NCI-H2029 treated with DMSO at 0.1 percent for 48 hours (cell line): ENCODE measurements at places on chromosomes 6 and 20.

GRCh38 chr6:132060591-132060990, 109.4 kb upstream of the CCN2 start:
- DNase-seq, result no peak

DNA sequence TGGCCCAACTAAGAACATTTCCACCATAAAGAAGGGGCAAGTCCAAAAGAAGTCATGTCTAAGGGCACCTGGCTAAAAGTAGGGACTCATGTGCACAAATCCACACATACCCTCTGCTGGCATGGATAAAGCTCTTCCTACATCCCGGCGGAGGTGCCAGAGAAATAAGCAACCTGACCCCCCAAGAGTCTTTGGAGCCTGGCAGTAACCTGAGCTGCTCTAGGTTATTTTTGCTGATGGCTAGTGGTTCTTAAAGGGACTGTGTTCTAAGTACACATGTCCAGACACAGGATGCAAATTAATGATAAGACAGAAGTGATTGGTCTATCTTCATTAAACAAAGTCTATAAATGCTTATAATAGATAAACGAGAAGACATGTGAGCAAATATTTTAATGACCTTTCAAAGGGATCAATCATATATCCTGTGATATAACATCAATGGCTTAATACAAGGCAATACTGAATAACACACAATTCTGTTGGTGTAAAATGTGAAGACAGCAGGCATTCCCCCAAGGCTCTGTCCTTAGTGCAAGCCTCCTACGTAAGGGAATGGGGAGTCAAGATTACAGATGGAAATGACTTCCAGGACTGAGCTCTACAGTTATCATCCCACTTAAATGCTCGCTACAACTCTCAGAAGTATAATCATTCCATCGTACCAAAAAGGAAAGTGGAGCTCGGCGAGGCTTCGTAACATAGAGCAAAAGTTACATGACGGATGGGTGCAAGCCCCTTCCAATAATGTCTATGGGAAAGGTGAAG, 52.5 kb downstream of the HIVEP2 start:
- no peak for DNase-seq

DNA sequence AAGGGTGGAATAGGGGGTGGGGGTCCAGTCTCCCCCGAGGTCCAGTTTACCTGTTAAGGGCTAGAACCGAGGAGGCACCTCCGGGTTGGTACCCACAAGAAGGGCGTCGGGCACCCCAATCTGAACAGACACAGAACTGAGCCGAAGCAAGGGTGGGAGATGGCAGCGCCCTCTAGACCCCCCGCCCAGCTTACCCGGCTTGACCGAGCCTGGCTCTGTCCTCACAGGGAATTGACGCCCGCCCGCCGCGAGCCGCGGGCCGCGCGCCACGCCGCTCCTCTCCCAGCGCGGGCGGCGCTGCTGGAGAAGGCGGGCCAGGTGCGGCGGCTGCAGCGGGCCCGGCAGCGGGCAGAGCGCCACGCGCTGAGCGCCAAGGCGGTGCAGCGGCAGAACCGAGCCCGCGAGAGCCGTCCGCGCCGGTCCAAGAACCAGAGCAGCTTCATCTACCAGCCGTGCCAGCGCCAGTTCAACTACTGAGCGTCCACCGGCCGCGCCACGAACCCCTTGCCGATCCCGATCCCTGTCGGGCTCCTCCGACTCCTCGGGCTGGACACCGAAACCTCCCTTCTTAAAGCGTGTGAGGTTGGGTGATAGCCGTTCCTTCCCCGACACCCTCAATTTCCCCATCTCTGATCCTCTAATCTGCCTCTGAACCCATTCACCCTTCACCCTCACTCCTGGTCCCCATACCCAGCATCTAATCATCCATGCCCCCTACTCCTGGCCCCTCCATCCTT, 5.9 kb downstream of the TP53INP2 start:
- DNase-seq, result peak; percentile 36

- DNase-seq, result no peak
Observed at GRCh38 chr20:24388828-24389380, 80.5 kb upstream of the SYNDIG1 start.

DNA sequence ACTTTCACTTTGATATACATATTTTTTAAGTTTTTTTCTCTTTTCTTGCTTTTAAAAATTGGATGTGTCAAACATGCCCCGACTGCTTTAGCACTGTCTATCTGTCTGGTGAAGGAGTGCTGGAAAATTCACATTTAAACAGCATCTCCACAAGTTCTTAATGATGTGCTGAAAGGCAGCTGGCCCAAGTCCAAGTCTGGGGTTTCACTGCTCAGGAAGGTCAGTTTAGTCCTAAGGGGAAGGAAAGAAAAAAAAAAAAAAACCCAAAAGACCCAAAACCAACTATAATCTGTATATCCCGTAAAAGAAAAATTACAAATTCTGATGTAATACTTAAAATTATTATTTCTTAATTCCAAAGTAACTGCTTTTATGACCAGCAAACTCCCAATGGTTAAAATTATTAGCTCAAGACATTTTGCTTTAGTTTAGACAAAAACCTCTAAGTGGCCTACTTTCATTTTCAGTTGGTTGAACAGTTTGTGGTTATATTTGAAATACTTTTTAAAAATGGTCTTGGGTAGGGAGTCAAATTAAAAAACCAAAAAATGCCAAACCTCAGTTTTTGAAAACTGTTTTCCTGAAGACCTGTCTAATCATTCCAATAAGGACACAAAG, 79.5 kb upstream of the PREP start:
- no peak for DNase-seq

DNA sequence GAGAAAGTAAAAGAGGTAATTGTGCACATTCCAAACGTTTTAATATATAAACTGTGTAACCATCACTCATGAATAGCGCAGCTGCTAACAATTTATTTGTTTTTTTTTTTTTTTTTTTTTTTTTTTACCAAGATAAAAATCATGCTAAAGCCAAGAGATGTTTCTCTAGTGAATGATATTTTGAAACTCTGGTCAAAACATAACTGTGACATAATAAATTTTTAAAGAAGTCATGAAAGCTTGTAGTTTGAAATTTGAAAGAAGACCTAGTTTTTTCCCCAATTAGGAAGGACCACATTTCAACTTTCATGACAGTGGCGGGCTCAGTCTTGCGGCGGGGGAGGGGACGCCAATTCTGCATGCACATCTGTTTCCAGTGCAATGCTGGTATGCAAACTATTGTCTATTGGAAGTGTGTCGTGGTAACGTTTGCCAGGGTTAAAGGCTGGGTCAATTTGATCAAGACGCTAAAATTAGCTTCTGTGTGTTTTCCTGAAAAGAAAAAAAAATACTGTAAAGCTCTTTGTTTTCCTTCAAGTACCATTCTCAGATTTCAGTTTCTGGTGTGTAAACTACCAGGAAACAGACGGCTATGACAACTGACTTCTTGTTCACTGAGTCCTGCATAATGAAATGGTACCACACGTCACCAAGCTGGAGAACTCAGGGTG, 211.9 kb downstream of the FOXC1 start:
- peak; percentile 93 for DNase-seq

- DNase-seq, result no peak
Observed at GRCh38 chr20:34010405-34010931, 16.8 kb downstream of the RALY start.

DNA sequence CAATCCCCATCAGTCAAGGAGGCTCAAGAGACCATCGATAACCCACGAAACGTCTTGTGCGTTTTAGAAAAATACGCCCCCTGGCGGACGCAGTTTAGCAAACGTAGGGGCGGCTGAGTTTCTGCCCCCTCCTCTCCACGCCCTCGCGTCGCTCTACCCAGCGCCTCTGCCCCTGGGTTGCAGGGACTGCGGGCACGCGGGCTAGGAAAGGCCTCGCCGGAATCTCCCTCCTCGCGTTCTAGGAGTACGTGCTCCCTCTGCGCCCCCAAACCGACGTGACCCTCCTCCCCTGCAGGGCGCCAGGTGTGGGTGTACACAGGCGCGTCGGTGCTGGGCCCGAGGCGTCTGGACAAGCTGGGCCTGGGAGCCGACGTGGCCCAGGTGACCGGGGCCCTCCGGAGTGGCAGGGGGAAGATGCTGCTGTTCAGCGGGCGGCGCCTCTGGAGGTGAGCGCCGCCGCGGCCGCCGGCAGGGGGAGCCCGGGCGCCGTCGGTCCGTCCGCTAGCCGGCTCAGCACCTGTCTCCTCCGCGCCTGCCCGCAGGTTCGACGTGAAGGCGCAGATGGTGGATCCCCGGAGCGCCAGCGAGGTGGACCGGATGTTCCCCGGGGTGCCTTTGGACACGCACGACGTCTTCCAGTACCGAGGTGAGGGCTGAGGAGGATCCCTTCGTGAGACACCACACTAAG, 5.3 kb downstream of the MMP9 start:
- peak; percentile 51 for DNase-seq

GRCh38 chr20:63545814-63546213, 1.7 kb downstream of the SRMS start:
- no peak for DNase-seq

DNA sequence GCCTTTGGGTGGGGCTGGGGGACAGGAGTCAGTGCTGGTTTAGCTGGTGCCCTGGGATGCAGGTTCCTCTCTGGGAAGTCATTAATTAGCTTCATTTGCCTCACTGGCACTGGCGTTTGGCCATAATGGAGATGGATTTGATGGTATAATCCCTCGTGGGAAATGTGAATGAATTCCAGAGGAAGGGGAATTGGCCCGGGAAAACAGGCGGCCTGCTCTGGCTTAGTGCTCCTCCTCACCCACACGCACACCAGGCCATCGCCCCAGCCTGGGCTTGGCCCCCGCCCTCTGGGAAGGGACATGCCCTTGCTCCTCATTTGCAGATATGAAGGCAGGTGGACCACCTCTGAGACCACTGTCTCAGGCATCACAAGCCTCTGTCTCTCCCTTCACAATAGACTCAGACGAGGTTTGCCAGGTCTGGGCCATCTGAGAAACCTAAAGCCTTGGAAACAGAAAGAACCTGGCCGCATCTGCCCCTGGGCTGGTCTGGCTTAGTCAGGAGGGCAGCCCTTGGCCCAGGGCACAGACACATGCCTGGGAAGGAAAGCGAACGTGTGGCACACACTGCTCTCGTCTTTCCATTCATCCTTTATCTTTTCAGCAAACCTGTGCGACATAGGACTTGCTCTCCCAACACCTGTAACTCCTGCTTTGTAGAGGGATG, 199.2 kb upstream of the CDH4 start:
- DNase-seq, result no peak

DNA sequence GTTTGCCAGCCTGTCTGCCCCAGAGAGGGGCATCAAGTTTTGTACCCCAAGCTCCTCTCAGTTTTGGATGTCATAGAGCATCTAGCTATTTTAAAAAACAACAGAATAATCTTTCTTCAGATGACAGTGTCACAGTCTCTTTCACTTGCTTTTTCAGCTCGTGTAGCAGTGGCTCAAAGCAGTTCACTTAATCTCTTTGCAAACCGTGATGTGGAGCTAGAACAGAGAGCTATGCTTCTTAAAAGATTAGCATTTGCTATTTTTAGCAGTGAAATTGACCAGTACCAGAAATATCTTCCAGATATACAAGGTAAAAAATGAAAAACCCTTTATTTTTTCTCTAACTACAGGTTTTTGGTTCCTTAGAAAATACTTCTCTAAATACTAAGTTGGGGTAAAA, 37.3 kb downstream of the PGM3 start:
- no peak for DNase-seq

DNA sequence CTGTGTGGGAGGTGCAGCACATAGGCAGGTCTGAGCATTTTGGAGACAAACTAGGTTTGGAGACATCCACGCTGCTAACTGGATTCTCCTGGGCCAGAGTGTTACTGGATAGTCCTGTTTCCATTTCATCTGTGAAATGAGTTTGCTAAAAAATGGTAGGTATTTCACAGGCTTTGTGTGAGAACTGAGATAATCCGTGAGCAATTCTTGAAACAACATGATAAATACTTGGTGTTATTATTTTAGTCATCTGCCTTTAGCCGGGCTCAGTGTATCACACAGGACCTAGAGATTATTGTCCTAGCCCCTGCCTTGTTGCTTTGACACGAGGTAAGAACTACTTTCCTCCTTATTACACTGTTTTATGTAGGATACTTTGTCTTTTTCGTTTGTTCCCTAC, 63.0 kb downstream of the PRR18 start:
- no peak for DNase-seq

GRCh38 chr6:170297576-170298330, 6.9 kb upstream of the DLL1 start:
- no peak for DNase-seq

- DNase-seq, result no peak
Observed at GRCh38 chr20:17418737-17419136, 112.4 kb downstream of the BFSP1 start.

- DNase-seq, result no peak
Observed at GRCh38 chr6:106959985-106960384, 14.5 kb downstream of the CD24 start.

- DNase-seq, result no peak
Observed at GRCh38 chr20:42901689-42902440, 287.8 kb downstream of the PTPRT start.

GRCh38 chr6:6025736-6026135, 19.0 kb upstream of the NRN1 start:
- DNase-seq, result no peak

GRCh38 chr6:110534731-110535492, 58.5 kb upstream of the SLC22A16 start:
- DNase-seq, result no peak

DNA sequence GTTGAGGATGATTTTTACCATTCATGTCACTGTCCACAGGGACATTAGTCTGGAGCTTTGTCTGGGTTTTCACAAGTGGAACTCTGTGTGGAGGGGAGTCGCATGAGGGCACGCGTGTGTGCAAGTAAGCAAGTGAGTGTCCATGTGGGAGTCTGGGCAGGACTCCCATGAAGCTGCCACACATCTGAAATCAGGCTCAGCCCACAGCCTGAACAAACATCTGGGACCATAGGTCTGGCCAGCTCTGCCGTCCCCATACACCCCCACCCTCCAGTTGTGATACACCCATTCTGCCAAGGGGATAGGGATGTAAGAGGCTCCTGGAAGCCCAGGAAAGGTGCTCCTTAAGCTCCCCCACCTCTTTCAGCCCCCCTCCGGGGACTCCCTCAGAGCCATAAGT, 17.1 kb upstream of the FOXP4 start:
- no peak for DNase-seq

- peak; percentile 3 for DNase-seq
Observed at GRCh38 chr20:4335722-4336121, 320.4 kb upstream of the RNF24 start.

- DNase-seq, result no peak
Observed at GRCh38 chr6:129393654-129394053, 316.3 kb downstream of the ARHGAP18 start.

DNA sequence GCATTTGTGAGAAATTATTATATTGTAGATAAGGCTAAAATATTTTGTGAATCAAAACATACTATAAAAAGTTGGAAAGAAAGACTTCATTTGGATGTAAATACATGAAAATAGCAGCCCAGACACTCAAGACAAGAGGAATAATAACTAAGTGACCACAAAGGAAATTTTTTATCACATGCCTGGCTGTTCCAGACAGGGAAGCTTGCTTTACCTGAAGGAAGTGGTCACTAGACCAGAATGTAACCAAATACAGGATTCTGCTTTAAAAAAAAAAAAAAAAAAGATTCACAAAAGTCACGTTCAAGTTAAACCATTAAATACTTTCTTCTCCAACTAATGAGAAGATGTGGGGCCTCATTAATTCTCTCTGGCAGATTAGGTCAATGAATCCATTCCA, 9.3 kb upstream of the HLA-DQB2 start:
- no peak for DNase-seq
